ENCODE measurements at places on chromosomes 4 and X.

DNA sequence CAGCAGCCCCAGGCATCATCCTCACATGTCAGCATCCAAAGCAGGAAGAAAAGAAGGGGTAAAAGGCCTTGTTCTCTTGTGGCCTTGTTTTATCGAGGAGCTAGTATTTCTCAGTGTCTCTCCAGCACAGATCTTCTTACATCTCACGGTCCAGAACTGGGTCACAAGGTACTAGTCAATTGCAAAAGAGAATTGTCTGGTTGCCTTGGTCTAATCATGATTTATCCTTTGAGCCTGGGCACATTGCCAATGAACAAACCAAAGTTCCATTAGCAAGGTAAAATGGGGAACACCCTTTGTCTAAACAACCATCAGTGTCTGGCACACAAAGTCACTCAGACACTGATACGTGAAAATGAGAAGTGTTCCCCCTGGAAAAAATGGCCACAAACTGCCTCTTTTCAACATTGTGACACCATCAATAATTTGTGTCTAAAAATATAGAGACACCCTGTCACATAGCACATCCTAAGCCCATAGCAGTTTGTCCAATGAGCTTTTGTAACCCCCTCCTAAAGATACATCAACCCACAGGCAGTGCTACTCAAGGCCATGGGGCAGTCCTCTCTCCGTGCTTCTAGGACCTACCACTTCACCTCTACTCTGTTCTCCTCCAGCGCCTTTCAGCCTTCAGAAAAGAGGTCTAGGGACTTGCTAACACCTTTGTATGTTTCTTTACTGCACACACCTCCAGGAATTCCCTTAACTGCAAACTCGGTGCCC lies 534.4 kb downstream of the MID1IP1 start:
- no peak for DNase-seq

DNA sequence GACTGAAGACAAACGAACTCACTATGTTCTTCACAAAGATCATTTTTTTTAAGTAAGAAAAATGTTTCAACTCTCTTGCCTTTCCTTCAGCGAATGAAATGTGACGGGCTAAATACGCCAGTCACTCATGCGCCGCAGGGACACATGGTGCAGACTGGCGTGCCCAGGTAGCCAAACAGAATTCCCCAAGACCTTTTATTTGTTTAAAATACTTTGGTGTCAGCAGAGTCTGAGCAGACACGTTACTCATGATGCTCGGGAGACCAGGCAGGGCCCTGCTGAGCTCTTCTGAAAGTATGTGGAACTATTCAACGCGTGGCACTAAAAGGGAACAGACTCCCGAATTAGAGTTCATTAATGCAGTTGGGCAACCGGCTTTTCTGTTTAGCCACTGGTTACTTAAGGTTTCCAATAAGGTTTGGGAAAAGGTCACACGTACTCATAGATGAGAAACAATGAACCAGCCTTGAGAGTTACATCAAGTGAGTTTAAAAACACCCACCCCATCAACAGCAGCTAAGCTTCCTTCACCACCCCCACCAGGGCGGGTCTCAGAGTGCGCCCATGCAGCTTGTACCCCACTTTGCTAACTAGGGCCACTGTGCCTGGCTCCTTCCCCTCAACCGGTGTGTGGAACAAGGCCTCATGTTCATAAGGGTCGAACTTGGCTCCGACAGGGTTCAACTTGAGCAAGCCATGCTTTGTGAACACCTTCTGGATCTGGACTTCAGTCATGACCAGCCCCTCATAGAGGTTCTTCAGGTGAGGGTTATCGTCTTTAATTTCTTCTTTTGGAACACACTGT lies 7.3 kb downstream of the GRPEL1 start:
- no peak for DNase-seq

DNA sequence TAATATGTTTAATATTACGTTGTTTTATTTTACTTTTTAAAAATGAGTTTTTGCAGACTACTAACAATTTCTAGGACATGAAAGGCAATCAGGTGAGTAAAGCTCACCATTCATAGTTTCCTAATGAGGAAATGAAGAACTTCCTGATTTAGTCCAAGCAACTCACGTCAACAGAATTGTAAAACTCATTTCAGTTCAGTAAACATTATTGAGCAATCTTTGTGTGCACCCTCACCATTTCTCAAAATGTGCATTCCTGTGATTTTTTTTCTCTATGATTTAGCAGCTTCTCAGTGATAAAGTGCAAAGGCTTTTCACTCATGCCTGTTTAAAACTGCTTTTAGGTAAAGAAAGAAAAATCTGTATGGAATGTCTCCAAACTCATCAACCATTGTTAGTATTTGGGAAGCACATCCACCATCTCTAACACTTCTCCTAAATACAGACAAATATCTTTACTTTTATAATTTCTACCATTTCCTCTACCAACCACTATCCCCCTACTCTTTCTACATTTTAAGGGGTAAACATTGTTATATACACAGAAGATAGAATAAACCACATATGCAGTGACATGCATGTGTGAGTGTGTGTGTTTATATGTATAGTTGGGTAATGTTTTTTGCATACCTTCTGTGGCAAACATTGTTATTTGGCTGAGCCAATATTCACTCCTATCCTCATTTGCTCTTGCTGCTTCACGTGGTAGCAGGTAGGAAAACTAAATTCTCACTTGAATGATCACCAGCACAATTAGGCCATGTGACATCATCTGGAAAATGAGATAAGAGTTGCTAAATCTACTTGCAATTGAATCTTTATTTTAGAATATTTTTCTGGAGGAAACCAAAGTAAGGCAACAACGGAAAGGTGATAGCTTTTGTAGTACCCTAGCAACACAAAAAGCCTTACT lies 54.7 kb upstream of the PRDM8 start:
- DNase-seq: no peak

DNA sequence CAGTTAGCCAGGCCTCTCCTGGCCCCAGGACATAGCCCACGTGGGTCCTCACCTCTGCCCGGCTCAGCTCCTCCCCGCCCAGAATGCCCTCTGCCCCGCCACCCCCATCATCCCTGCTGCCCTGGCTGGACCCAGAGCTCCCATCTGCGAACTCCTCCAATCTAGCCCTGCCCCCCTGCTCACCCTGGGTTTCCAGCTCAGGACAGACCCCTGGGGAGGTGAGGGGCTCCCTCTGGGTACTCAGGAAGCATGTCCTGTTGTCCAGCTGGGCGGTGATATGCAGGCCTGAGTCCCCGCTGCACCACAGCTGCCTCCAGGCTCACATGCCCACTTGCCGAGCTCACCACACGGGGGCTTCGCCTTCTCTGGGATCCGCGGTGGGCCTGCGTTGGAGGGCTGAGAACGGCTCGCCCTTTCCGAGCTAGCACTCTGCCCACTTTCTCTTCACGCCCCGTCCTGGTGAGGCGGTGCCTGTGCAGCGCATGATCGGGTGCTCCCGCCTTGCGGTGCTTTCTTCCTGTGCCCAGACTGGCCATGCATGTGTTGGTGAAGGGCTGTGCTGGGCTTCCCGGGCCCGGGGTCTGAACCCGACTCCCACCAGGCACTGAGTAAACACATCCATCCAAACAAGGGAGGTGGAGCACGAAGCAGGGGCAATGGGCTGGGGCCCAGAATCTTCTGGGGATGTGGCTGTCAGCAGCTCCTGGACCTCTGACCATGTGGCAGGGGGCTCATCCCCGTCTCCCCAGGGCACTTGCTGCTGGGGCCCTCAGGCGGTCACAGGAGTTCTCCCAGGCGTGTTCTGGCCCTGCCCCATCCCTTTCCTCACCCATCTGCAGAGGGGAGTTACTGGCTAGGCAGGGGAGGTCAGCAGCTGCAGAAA lies 74.3 kb downstream of the RGS12 start:
- DNase-seq: no peak

- DNase-seq: no peak
These were observed 54.6 kb upstream of the LDB2 start for GRCh38 chr4:16952896-16953630.

GRCh38 chrX:154815274-154815818 lies 10.1 kb upstream of the MPP1 start:
- DNase-seq: no peak

- DNase-seq: no peak
These were observed 11.6 kb downstream of the TACC3 start for GRCh38 chr4:1732911-1733310.

DNA sequence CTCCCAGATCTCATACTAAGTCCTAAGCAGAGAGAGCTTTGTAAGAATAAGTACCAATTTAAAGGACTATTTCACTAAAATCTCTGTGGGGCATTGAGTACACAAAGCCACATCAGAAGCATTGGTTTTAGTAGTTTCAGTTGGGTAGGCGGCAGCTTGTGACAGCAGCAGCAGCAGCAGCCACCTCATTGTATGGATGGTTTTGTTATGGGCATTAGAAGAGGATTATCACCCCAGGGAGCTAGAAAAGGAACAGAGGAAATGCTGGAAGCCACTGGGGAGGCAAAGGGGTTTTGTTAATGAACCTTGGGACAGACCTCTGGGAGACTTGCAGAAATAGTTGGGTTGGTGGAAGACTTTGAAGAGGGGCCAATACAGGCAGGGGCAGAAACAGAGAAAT lies 93.9 kb upstream of the FRMPD3 start:
- no peak for DNase-seq

- DNase-seq: no peak
These were observed 196.8 kb downstream of the DCHS2 start for GRCh38 chr4:154294652-154295350.

- DNase-seq: no peak
These were observed 242.5 kb downstream of the CFAP299 start for GRCh38 chr4:80578001-80578400.

DNA sequence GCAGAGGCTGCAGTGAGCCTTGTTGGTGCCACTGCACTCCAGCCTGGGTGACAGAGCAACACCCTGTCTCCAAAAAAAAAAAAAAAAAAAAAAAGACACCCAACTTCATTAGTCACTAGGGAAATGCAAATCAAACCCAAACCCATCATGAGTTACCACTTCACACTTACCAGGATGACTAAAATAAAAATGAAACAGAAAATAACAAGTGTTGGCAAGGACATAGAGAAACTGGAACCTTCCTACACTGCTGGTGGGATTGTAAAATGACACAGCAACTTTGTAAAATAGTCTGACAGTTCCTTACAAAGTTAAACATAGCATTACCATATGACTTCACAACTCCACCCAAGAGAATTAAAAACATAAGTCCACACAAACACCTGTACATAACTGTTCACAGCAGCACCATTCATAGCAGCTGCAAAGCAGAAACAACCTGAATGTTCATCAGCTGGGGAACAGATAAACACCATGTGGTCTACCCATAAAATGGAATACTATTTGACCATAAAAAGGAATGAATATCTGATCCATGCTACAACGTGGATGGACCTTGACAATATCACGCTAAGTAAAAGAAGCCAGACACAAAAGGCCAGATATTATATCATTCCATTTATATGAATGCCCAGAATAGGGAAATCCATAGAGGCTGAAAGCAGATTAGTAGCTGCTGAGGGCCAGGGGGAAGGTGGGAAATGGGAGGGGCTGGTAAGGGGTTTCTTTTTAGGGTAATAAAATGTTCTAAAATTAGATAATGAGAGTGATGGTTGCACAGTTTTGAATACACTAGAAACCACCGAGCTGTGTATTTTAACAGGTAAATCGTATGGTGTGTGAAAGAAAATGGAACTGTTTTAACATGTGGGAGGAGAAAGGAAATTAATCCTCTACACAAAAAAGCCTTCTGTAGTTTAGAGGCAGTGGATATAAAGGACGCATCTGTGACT lies 18.3 kb downstream of the CD99L2 start:
- no peak for DNase-seq

DNA sequence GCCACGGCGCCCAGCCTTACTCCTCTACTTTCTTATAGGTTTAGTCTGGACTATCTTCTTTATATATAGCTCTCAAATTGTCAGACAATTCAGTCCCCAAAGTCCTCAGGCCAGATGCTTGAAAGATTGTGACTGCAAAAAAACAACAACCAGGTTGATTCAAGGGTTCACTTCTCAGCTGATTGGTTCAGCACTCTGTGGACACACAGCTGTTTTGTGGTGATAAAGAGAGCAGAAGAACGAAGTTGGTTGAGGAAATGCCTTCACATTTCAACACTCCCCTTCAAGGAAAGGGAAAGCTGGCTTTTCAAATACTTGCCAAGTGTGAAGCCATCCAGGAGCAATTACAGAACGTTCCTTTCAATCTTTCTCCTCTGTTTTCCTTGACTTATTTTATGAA lies 166.8 kb downstream of the SHROOM3 start:
- DNase-seq: no peak

DNA sequence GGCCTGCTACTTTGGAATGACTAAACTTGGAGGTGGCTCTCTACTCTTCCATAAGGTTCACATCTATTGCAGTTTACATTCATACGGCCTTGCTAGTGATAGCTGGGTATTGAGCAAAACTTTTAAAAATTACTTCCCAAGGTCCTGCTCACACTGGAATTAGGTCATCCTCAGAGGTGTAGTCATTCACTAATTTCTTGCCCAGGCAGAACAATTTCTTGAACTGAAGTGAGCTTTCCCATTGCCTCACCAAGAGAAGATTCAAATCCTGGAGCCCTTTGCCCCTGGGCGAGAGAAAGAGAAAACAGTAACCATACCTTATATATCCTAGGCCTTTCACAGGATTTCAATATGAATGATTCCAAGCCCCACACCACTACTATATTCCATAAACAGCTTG lies 109.2 kb downstream of the GUCY2F start:
- no peak for DNase-seq

DNA sequence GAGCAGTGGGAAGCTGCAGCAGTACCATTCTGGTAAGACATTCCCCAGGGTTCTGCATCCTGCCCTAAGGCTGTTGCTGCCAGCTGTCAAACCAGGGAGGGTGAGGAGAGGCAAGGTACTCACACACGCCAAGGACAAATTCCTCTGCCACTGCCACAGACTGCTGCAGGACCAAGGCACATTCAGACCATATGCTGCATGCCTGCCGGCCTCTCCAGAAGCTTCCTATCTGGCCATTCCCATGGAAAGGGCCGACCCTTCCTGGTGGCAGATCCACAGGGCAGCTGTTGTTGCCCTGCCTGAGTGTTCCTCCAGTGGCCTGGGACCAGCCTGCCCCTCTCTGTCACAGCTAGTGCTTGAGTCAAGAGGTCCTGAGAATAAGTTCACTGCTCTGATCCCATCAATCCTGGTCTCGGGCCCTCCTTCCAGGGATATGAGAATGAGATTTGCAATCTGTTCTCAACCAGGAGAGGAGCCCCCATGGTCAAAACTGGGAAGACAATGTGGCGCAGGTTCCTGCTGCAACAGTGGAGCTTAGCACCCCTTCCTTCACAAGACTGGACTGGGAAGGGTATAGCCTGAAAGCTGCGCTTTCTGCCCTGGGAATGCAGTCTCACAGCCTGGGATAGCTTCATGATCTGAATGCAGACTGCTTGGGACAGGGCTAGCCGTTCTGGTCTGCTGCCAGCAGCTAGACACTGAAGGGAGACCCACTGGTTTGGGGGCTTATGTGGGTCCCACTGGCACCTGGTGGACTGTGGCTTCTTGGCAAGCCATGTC lies 342.5 kb upstream of the NDST3 start:
- DNase-seq: no peak

- no peak for DNase-seq
These were observed 324 bp upstream of the MSN start for GRCh38 chrX:65667157-65667502.

DNA sequence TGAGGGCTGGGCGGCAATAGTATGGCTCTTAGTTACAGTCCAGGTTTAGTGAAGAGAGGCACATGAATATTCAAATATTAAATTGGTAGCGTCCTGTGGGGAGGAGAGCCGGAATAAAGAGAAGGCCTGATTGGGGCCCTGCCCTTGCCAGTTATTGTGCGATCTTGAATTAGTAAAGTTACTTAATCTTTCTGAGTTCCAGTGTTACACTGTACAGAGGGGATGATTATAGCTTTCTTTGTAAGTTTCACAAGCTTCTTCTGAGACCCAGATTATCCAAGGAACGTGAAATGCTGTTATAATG lies 1.2 kb downstream of the METAP1 start:
- no peak for DNase-seq

Data from activated CD4-positive, alpha-beta T cell treated with anti-CD3 and anti-CD28 coated beads, Interleukin-2, amount 50 U/mL, for 1 hour (primary cell).